ENCODE measurements at places on chromosomes 1 and 21.

GRCh38 chr1:16117936-16118335 is 37.9 kb downstream of the EPHA2 start:
- DNase-seq, result no peak

DNA sequence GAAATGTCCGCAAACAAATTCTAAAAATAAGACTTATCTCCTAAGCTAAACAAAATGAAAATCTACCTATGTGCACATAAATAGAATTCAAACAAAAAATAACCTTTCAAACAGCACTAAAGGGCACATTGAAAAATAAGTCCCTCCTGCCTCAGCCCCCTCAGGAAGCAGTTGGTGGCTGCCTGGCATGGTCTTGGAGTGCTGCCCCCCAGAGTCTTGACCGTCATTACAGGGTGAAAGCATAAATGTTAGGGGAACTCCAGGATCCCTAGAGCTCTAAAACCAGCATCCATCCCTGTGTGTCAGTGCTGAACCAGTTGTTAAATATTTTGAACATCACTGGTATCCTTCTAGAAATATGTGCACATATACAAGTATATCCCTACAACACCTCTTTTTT is 6.5 kb upstream of the NPL start:
- no peak for DNase-seq

DNA sequence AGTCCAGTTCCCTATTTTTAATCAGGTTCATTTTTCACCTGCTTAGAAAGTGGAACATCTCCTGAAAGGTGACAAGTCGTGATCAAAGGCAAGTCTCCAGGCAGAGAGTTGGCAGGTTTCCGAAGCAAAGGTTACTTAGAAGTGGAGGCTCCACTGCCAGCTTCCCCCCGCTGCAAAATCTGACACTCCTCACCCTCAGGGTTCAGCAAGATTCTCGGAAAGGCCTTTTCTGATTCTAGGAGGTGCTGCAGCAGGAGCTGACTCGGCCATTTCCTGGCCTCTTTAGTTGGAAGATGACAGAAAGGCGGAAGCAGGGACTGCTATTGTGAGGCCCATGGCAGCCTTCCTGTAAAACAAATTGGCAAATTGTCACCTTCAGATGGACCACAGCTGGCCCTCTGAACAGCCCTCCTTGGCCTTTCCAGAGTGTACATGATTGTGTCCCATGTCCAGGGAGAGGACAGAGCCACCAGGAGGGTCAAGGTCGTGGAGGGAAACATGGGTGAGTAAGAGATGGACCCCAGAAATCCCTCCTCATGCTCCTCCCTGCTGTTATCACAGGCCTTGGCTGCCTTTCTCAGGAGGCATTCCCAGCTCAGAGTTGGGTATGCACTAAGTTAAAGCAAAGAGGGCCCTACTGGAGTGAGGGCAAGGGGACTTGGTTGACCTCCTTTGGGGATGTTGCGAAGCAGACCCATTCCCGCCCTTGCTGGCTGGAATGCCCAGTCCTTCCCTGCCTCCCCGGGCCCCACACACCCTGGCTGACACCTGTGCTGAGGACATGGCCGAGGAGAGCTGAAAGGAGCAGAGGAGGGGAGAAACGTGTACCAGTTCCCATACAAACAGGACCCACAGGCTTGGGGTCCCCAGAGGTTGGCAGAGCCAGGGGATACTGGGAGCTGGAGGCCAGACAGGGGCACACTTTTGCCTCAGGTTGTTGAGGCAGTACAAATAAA is 115.5 kb upstream of the IRF2BP2 start:
- peak; percentile 61 for DNase-seq

GRCh38 chr1:115713906-115714305 is 54.6 kb downstream of the CASQ2 start:
- DNase-seq, result no peak

DNA sequence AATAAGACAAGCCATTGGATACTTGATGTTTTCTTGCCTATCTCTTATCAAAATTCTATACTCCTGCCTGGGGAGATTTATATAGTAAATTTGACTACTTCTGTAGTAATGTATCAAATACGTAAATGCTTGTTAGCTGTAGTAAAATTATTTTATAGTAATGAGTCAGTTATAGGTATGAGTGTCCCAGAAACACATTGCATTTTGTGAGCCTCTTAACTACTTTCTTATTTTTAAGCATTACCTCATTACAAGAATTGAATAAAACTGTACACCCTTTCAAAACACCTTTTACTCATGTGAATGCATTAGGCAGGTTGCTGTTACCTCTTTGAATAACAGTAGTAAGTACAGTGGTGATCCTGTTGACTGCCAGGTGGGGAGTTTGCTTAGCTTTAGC is 28.4 kb downstream of the PRRC2C start:
- no peak for DNase-seq

DNA sequence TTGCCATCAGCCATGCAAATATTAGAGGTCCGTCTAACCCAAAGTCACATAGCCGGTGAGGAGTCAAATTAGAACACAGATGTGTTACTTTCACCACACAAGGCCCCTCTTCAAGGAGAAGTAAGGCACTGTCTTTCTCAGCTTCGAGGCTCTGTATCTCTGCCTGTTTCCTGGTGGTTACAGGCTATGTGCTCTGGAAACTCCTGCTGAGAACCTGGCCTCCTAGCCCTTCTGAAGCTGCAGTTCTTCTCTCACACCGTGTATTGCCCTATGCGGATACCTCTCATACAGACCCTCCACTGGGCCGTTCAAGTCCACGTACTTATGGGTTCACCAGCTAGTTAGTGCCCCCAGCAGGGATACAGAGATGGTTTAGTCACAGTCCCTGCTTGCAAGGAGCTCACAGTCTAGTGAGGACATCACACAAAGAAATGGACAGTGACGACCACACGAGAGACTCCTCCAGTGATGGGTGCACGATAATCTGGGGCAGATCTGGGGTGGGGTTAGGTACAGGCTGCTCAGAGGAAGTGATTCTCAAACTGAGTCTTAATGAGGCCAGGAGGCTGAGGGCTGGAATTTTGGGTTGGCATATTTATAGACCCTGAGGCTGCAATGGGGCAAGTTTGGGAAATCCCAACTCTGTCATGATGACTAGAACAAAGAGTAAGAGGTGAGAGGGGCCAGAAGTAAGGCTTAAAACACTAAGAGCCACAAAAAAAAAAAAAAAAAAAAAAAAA is 22.8 kb upstream of the ELOA start:
- DNase-seq, result peak; percentile 34

GRCh38 chr1:201409440-201409839 is 10.3 kb upstream of the LAD1 start:
- no peak for DNase-seq

DNA sequence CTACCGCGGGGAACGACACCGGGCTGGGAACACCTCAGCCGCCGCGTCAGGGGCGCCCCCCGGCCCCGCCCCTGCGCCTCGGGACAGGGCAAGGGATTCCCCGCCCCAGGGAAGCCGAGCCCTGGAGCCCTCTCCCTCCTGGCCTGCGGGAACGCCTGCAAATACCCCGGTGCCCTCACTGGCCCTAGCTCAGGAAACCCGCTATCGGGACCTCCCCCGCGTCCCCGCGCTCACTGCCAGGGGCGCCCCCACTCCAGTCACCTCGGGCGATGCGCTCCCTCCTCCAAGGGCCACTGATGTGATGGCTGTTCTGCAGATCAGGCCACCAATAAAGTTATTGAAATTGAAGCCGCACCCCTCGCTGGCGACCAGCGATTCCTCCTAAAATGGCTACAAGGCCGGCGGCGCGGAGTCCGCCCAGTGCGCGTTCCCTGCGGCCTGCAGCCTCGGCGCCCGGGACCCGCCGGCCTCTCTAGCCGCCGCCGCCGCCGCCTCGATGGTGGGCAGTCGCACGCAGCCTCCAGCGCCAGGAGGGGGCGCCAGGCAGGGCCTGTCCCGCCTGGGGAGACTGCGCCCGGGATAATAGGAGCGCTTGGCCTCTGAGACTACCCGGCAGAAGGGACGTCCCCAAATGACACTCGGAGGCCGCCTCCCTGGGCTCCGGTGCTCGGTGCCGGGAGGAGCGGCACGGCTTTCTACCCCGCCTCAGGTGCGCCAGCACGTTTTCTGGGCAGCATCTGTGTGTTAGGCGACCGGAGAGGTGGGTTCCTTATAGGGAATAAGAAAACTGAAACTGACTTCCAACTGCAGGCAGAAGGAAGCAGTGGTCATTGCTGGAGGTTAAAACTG is at the start of gene PRKAB2:
Gene PRKAB2, minus strand, starts transcription at position 303 of the 849 bp plus-strand sequence. CDS start 326 bp downstream, outside the sequence.
- peak; percentile 91 for DNase-seq

- DNase-seq, result no peak
Measured at GRCh38 chr1:145963265-145964019, 933 bp downstream of the ANKRD34A start.

- DNase-seq, result no peak
Measured at GRCh38 chr1:61400131-61400770, 317.9 kb downstream of the NFIA start.

DNA sequence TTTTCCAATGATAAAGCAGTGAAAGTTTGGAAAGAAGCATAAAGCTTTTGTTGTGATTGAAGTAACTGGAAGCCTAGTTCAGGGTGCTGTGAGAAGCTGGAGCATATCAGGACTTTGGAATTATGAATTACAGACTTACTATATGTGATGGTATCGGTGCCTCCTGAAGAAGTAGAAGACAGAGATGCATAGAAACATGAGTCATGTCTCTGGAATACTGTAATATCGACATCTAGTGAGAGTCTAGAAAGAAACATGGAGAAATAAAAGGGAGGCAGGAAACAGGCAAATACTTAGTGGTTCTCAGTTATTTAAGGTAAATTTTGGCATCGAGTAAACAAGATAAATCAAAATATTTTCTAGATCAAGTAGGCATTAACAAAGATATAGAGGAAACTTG is 103.0 kb downstream of the CAMTA1 start:
- DNase-seq, result no peak

DNA sequence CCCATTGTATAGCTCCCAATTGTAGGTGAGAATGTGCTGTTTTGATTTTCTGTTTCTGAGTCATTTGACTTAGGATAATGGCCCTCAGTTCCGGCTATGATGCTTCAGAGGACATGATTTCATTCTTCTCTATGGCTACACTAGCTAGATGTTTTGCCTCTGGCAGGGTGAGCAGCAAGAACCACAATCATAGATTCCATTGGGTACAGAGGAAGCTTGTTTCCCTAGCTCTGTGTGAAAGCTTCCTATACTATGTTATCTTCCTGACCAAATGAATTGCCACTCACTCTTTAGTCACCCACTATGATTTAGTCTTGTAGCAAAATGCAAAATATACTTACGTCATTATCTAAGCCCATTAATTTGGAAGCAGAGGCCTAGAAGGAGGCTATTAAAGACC is 616.3 kb downstream of the PLA2G4A start:
- no peak for DNase-seq

DNA sequence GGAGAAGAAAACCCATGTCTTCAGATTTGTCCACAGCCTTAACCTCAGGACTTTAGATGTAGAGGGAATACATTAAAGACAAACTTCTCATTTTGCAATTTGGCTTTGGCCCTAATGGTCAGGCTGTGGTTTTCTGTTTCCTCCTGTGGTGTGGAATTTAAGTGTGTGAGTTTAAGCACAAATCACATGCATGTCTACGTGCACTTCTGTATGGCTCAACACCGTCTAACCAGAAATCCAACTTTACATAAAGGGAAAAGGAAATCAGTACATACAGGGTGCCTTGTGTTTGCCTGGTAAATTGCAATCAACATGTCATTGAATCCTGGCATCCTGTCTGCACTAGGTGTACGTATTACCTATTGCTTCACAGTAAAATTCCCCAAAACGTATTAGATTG is 1.2 kb upstream of the ZNF124 start:
- no peak for DNase-seq

- no peak for DNase-seq
Measured at GRCh38 chr1:17636612-17637011, 97.1 kb downstream of the ARHGEF10L start.

DNA sequence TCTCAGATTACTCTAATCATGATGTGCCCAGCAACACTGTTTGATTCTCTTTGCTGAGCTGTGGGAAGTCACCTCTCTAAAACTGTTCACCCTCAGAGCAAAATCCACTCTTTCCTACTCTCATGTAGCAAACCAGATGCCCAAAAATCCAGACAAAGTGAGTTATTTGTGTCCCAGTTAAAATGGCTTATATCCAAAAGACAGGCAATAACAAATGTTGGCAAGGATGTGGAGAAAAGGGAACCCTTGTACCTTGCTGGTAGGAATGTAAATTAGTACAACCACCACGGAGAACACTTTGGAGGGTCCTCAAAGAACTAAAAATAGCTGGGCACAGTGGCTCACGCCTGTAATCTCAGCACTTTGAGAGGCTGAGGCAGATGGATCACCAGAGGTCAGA is 384.0 kb downstream of the HHIPL2 start:
- no peak for DNase-seq

Data from activated naive CD4-positive, alpha-beta T cell treated with Interleukin-2 at 50 U/mL for 16 hours (primary cell).